ENCODE measurements at places on chromosomes 4 and X.

GRCh38 chr4:154720618-154721267 is 23.1 kb upstream of the LRAT start:
- no peak for DNase-seq

- DNase-seq = no peak
Measured at GRCh38 chr4:183035726-183036415, 63.2 kb upstream of the WWC2 start.

- DNase-seq = no peak
Measured at GRCh38 chr4:73653695-73654106, 33.5 kb upstream of the RASSF6 start.

- no peak for DNase-seq
Measured at GRCh38 chr4:1635464-1635863, 48.6 kb downstream of the FAM53A start.

- no peak for DNase-seq
Measured at GRCh38 chrX:106415276-106415895, 196.4 kb upstream of the RADX start.

DNA sequence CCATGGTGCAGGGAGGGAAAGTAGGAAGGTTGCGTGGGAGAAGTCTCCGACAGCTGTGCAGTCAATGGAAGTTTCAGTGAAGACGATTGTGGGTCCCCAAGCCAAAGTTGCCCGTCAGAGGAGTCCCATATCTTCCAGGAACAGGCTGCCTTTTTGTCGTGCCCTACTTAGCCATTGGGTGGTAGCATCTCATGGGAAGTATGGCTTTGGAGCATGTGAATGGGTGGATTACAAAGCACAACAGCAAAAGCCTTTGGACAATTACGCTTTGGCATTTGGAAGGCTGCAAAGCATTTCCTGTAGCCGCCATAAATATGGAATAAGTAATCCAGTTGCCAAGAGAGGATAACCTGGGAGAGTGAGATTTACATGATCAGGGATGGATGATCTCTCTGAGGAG is 300.7 kb upstream of the BOD1L1 start:
- DNase-seq = no peak

- no peak for DNase-seq
Measured at GRCh38 chr4:80035336-80035735, 37.7 kb downstream of the ANTXR2 start.

DNA sequence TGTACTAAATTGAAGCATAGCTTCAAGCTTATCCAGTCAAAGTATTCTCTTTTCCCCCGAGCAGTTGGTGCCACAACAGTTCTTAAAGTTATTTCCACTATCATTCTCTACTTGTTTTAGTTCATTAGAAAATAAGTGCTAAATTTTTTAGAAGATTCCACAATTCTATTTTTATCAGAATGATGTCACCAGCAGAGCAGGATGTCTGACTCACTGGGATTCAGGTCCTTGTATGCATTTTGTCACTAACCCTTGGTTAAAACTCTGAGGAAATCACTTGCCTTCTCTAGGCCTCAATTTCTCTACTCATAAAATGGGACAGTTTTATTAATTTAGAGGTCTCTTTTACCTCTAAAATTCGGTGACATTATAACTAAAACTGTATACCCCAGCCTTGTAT is 3.4 kb downstream of the DDX53 start:
- DNase-seq = no peak

DNA sequence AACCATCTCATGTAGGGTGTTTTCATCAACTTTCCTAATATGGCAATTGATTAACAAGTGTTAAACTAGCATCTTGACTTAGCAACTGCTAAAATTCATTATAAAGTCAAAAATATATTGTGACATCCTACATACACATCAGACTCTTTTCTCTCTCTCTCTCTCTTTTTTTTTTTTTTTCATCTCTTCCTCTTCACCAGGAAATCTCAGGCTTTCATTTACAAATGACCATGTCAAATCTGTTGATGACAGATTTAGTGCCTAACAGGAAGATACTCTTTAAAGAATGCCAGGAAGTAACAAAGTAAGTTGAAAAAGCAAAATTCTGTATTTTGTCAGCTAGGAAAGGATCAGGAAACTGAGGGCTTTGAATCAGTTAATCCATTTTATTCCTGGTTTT is 365.5 kb downstream of the PCDH7 start:
- DNase-seq = no peak

GRCh38 chr4:76969941-76970529 is 20.5 kb downstream of the SEPTIN11 start:
- no peak for DNase-seq

DNA sequence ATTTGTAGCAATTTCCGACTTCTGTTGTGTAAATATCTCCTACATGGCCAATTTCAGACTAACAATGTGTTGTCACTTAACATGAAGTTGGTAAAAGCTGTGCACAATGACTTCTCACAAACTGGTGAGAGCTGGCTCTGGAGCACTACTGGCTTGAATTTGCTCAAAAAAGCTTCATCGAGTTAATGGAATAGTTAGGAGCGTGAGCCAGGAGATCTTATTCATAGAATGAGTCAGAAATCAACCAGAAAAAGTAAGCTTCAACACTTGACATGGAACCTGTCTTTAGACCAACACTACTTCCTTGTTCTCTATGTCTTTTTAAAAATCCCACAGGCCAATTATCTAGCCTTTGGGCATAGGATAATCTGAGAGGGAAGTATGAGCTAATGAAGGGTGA is 7.9 kb upstream of the CHRDL1 start:
- DNase-seq = no peak

DNA sequence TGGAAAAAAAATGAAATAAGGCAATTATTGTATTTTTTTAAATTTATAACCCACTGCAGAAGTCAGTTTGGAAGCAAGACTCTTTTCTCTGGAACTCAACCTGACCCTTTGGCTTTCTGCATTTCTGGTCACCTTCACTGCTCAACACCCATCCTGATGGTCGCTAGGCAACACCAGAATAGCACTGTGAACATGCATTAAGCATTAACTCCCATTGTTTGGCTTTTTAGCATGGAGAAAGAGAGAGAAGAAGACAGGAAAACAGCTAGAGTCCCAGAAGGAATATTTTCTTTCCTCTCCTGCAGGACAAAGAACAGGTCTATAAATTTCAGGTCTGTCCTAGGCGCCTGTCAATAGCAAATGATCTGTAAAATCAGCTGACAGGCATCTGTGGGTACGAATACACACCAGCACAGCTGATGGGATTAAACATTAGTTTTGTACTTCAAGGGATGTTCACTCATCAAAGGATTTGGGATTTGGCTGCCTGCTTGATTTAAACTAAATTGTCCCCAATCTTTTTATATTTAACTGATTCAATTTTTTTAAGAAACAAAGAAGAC is 137.2 kb upstream of the ETNPPL start:
- no peak for DNase-seq

- DNase-seq = no peak
Measured at GRCh38 chr4:185796176-185796575, 15.8 kb downstream of the SORBS2 start.

DNA sequence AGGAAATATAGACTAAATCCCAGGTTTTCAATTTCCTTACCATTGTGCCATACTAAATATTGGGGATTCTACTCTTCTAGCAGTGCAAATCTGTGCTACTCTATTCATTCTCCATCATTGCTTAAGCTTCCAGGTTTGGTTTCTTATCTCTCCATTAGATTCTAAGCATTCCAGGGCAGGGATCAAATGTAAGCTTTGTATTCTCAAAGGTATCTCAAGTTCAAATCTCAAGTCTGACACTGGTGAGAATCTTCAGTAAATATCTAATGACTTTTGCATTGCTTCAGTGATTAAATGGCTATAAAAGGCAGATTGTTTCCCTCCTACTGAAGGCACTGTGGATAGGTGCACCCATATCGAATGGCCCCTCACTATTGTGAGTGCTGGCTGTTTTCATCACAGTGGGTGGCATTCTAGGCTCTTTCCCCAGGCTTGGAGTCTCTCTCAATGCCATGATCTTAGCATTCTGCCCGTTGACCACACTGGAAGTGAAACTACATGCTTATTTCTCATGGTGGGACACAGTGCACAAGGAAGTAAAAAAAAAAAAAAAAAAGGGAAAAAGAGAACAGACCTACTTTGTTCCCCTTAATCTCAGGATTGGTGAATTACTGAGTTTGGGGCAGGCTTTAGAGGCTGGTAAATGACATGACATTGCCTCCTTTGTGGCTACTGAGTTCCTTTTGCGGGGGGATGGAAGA is 28.7 kb downstream of the FAM9C start:
- no peak for DNase-seq

GRCh38 chr4:147493307-147493706 is 12.4 kb downstream of the EDNRA start:
- no peak for DNase-seq

- no peak for DNase-seq
Measured at GRCh38 chr4:10225096-10225495, 108.5 kb upstream of the WDR1 start.

- DNase-seq = no peak
Measured at GRCh38 chr4:73894001-73894400, 24.8 kb downstream of the CXCL1 start.

DNA sequence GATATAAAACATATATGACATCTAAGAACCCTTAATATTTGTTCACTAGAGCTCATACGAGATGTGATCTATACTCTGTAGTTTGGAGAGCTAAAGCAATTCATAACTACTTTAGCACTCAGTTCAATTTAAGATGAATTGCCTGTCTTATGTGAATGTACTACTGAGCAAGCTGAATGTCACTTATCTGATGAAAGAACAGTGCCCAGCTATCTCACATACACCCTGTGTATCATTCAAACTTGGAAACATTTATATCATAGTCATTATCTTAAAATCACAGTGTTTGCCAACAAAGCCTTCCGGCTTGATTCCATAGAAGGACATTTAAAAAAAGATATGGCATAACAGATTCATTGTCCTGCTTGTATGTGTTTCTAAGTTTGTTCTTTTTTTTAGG is 639.6 kb downstream of the CCSER1 start:
- no peak for DNase-seq

DNA sequence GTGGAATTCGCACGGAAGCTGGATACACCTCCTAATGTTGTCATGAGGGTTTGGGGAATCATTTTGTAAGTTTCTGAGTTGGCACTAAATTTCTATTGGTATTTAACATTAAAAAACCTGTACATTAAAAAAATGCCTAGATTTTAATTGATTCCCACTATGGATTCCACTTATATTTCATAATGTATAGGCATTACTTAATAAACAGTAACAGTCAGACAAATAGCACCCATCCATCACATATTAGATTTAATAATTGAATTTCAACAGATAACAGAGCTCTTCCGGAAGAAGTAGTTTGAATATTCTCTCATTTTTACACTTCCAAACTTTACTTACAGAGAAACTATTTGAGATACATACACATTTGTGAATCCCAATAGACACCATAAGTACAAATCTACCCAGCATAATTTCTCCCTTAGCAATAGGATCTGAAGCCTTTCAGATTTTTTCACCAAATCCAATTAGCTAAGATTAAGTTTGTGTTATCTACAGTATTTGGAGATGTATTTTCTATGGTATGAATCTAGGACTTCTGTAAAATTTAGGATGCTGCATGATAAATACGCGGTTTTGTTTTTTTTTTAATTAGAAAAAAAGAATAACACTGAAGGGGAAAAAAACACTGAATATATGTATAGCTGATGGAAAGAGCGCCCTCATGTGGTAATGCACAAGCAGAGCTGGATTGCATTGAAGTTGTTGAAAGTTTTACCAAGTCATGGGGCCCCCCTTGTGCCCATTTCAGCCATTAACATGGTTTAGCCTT is 12.2 kb upstream of the ODAM start:
- DNase-seq = no peak

DNA sequence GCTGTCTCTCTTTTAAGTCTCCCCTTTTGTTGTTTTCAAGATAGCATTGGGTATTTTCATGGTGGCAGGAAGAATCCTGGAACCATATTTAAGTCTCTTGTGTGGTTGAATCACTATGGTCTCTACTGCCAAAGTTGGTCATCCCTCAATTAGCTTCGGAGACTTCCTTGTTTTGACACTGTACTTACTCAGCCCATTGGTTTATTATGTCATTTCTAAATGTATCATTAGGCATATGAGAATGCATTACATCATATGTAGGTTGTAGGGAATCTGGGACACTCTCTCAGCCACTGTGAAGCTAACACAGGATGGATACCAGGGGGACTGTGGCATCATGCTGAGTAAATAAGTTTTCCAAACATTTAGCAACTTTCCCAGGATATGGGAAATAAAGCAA is 211.8 kb downstream of the DTHD1 start:
- no peak for DNase-seq

DNA sequence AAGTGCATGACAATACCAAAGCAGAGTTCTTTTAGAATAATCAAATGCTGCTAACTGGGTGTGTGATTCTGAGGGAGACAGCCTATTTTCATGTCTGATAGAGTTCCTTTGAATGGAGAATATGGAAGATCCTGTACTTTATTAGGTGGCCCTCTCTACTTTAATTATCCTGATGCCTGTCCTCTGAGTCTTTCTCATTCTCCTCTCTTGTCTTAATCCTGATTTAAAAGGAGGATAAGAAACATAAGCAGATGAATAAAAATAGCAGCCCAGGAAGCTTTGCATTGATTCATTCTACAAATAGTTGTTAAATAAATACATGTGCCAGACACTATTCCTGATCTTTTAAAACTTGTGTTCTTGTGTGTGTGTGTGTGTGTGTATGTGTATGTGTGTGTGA is 387.3 kb downstream of the SPRY1 start:
- DNase-seq = no peak

DNA sequence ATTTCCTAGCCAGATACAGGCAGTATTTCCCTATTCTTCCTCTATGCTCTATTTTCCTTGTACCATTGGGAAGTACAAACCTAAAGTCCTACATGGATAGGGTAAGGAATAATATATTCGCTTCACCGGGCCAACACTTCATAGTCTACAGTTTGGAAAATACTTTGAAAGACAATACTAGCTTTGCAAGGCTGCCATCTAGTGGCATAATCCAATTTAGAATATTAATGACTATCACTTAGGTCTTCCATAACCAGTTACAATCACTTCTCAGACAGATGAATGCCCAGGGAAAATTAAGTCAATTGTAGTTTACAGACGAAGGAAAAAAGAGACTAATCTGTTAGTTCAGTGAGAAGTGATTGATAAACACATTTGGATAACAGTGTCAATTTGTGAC is 141.0 kb upstream of the FAM47C start:
- DNase-seq = no peak

GRCh38 chr4:21976166-21976565 is 27.6 kb upstream of the KCNIP4 start:
- DNase-seq = no peak

- DNase-seq = no peak
Measured at GRCh38 chr4:11214281-11214680, 214.4 kb downstream of the HS3ST1 start.

GRCh38 chr4:48910511-48910910 is 3.9 kb upstream of the OCIAD2 start:
- no peak for DNase-seq

DNA sequence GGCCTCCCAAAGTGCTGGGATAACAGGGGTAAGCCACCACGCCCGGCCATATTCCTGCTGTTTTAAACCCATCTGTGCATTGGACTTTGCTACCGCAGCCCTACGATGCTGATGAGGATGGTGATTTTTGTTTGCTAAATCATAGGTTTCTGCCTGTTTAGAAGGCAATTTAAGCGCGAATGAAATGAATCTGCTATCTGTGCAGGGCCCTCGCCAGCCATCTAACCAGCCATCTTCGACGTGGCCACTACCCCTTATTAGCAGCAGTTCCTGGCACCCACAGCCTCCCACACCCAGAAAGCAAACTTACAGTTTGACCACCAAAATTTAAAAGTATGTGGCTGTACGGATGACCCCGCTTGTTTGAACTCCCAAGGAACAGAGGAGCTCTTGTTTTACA is 178.5 kb downstream of the SHOX start:
- DNase-seq = no peak

GRCh38 chr4:145083891-145084605 is 13.9 kb downstream of the ANAPC10 start:
- no peak for DNase-seq

GRCh38 chr4:184534511-184535391 is 60.4 kb upstream of the IRF2 start:
- no peak for DNase-seq
